ENCODE measurements at places on chromosomes 6 and 20.

DNA sequence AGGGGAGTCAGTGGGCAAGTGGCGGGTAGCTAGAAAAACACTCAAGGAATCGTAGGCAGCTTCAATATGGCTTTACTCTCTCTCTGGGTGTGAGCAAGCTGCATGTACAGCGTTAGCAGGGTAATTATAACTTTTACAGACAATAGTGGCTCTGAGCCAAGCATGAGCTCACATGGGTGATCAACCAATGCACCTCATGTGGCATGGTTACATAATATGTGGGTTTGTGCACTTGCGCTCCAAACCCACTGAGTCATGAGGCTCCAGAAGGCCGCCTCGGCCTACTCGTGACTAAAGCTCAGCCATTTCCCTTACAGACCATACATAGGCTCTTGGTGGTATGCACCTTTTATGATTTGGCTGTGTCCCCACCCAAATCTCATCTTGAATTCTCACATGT is 78.4 kb upstream of the FBXL4 start:
- no peak for DNase-seq

DNA sequence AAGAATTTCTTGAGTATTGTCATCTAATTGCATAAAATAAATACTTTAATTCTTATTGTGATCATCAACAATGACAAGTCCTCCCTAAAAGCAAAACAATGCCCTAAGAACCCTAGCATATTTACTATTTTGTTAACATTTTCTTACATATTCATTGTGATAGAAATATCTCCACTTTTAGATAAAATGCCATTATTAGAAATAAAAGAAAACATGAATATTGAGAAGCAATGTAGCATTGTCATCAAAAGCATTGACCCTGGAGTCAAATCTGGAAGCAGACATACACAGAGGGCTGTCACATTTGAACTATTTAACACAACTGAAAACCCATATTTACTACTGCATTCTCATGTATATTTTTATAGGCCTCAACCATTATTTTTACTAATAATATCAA is 257.7 kb downstream of the SYNE1 start:
- DNase-seq: no peak

GRCh38 chr20:33339515-33340058 is 56.6 kb downstream of the BPIFB1 start:
- no peak for DNase-seq

- no peak for DNase-seq
Observed at GRCh38 chr6:3499603-3500002, 42.8 kb upstream of the SLC22A23 start.

GRCh38 chr6:41352396-41352795 is 17.0 kb downstream of the NCR2 start:
- no peak for DNase-seq

DNA sequence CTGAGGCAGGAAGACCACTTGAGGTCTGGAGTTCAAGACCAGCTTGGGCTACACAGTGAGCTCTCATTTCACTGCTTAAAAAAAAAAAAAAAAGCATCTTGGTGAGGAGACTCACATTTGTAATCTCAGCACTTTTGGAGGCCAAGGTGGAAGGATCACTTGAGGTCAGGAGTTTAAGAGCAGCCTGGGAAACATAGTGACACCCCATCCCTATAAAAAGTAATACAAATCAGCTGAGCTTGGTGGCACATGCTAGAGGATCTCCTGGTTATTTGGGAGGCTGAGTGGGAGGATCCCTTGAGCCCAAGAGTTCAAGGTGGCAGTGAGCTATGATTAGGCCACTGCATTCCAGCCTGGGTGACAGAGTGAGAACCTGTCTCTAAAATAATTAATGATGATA is 29.4 kb upstream of the SYNCRIP start:
- DNase-seq: no peak

Data from stimulated activated CD8-positive, alpha-beta memory T cell treated with anti-CD3 and anti-CD28 coated beads, Interleukin-7, amount 100 ng/mL, for 1 hour (primary cell).